ENCODE measurements at places on chromosomes 3 and 15.

DNA sequence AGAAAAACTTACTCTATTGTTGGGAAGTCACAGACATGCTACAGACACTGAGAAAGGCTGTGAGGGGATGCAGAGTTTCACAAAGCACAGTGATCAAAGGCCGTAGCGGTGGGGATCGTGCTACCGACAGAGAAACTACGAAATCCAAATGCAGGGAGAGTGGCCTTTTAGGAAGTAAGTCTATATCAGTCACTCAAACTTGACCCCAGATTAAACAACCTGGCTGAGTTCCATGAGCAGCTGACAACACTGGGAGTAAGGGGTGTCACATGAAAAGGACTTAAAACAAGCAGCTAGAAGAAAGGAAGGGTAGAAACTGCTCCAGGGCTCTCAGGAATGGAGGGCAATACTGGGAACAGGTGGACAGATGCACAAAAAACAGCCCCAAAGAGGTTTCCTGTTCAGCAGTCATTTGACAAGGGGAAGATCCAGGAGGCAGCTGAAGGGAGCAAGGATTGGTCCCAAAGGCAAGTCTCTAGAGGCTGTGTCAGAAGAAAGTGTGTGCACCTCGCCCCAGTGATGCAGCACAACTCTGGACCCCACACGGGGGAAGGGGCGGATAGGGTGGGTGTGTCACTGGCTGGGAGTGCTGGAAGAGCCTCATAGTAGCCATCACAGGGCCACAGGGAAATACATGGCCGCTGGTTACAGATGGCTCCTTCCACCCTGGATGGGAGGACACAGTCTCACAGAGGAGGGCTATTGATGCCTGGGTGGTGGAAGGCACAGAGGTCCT lies 20.3 kb upstream of the HDAC11 start:
- DNase-seq, result no peak

- no peak for DNase-seq
Observed at GRCh38 chr3:36874424-36874823, 70.4 kb downstream of the TRANK1 start.

GRCh38 chr3:49104052-49104426 lies 518 bp downstream of the QARS1 start:
- DNase-seq, result no peak

DNA sequence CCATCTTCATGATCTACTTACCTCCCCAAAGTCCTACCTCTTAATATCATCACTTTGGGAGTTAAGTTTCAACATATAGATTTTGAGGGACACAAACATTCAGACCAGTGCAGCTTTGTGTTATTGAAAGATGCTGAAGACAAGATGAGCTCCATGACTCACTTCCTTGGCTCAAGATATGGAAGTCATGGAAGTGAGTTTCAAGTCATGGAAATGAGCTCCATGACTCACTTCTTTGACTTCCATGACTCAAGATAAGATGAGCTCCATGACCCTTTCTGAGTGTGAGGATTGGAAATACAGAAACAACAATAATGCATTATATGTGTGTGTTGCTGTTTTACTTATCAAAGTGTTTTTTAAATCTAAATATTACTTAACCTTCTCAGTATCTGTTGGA lies 170.2 kb upstream of the TPRG1 start:
- DNase-seq, result peak; percentile 39

DNA sequence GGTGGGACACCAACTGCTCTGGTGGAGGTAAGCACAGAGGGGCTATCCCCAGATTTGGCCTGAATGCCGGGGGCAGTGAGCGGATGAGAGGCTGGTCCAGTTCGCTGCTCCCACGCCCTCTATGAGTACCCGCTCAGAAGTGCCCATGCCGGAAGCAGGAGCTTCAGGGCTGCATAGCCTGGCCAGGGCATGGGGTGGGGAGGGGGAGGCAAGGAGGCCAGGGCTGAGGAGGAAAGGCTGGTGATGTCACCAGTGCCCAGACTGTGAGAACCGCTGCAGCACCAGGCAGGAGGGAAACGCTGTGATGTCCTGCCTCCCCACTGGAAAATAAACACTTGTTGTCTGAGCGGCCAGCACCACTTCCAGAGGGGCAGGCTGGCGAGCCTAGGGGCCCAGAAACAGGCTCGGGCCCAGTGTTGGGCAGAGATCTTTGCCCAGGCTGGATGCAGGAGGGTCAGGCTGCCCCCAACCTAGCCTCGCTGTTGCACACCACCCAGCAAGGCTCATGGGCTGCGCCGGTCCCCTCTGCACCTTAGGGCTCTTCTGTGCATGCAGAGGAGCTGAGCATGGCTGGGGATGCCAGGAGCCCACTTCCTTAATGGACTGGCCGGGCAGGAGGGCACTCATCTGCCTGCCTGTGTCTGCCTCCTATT lies 10.9 kb upstream of the DLL4 start:
- DNase-seq, result no peak

GRCh38 chr3:113685956-113686721 lies 10.3 kb downstream of the USF3 start:
- DNase-seq, result no peak

- peak; percentile 65 for DNase-seq
Observed at GRCh38 chr15:38440353-38441129, 13.4 kb upstream of the FAM98B start.

GRCh38 chr3:168116279-168116678 lies 20.6 kb upstream of the GOLIM4 start:
- DNase-seq, result no peak

- no peak for DNase-seq
Observed at GRCh38 chr15:33971811-33972210, 3.5 kb downstream of the CHRM5 start.

DNA sequence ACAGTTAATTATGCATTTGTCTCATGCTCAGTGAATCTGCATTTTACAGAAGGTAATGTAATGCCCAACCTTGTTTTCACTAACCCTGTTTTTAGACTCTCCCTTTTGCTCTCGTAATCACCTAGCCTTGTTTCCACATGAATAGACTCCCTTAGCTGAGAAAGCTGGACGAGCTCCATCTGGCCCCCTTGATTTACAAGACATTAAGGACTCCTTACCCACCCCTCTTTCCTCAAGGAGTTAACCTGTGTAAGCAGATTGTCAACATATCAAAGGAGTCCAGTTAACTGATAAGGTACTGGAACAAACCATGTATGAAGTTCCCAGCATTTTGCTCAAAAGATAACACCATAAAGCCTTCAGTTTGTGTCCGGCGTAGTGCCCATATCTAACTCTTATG lies 99.6 kb downstream of the VPS8 start:
- DNase-seq, result no peak

GRCh38 chr3:134667406-134667805 lies 16.6 kb upstream of the KY start:
- DNase-seq, result no peak

- DNase-seq, result no peak
Observed at GRCh38 chr3:5019411-5020241, 40.4 kb downstream of the BHLHE40 start.

DNA sequence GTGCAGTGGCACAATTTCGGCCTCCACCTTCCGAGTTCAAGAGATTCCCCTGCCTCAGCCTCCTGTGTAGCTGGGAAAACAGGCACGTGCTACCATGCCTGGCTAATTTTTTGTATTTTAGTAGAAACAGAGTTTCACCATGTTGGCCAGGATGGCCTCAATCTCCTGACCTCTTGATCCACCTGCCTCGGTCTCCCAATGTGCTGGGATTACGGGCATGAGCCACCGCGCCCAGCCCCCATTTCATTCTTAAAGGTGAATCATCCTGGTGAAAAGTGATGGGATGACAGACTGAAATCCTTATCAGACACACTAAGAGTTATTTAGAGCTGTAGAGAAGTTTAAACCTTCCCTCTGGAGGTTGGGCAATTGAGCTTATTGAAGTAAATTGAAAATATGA lies 24.1 kb upstream of the SERPINI2 start:
- DNase-seq, result no peak

DNA sequence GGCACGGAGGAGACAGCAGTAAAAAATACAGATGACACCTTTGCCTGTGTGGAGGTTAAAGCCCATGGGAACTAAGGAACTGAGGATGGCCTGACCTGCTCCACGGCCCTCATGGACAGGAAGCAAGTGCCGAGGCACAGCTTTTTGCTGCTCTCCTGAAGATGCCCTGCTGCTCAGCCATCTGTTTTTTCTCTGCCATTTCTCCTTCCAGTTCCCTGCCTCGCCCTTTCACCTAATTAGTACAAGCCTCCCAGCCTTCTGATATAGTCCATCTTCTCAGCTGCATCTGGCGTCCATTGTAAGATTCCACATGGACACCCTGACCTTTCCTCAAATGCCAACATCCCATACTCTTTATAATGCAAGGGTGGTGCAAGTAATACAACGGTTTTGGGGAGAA lies 11.8 kb upstream of the CXCR6 start:
- DNase-seq, result no peak

- no peak for DNase-seq
Observed at GRCh38 chr3:78046566-78046965, 1006.7 kb downstream of the ROBO2 start.

- no peak for DNase-seq
Observed at GRCh38 chr3:55042591-55042990, 114.7 kb upstream of the LRTM1 start.

GRCh38 chr3:165195640-165196576 lies at the start of gene SLITRK3:
SLITRK3 (minus strand) TSS chr3:165196384; CDS start chr3:165190830, 5,554 bp downstream.
- DNase-seq, result no peak

- DNase-seq, result no peak
Observed at GRCh38 chr3:129822679-129823078, 70.8 kb downstream of the TMCC1 start.

- DNase-seq, result no peak
Observed at GRCh38 chr3:67017211-67017610, 19.1 kb downstream of the KBTBD8 start.

DNA sequence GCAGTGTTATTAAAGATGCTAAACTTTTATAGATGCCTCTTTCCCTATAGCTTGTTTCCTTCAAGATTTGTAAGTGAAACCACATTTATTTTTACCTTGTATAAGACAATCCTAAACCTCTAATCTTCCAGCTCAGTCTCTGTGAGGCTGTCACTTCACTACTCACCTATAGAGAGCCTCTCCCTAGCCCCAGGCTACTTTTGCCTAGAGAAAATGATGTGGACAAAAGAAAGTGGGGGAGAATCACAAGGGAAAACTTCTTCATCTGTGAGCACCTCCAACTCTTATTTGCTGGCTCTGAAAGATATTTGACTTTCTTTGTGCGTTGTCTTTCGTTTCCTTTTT lies 74.9 kb upstream of the SCN5A start:
- no peak for DNase-seq

DNA sequence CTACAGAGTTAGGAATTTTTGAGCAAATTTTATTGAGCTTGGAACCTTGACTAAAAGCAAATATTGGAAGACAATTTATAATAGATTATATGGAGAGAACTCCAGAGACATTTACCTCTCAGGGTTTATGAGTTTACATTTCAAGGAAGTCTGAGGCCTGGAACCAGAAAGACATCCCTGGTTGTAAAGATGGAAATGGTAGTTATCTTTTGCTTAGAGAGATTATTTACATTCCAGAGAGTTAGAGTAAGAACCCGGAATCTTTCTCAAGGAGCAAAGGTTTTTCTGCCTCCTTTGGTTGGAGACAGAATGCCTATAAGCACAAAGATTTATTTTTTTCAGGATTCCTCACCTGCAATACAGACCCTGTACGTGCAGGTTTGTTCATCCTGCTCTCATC lies 458.1 kb downstream of the TBL1XR1 start:
- DNase-seq, result no peak

GRCh38 chr3:16118396-16118795 lies 56.1 kb upstream of the GALNT15 start:
- no peak for DNase-seq

DNA sequence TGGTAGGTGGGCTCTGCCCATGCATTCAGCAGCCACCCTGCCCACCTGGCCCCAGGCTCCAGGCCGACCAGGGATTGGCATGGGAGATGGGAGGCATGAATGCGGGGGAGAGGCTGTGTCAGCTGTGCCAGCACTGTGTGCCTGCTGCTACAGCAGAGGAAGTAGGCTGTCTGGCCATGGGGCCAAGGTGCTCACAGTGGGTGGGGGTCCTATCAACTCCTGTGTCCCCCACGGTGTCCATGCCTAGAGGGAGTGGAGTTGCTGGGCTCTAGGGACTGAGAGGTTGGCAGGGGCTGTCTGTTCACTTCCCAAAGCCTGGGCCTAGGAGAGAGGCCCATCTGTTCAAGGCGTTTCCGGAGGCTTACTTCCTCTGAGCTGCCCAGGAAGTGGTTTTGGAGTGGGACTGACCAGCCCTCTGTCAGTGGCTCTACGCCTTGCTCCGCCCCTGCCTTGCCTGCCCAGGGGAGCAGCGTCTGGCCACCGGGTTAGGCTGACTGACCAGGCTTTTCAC lies 5.8 kb downstream of the PRKCD start:
- DNase-seq, result no peak

DNA sequence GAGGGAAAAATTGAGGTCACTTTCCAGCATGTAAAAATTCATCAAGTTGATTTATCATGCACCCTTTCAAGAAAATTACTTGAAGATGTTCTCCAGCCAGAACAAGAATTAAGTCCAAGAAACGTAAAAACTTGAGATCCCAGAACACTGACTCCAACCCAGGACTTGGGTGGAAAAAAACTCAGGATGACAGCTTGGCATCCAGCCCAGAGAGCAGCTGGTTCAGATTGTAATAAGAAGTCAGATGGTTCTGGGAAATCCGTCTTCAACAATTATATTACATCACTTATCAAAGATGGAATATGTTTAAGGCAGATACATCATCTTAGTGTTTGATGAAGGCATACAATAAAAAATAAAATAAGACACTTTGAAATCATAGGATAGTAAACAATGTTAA lies 23.0 kb upstream of the DNAJC13 start:
- DNase-seq, result no peak

DNA sequence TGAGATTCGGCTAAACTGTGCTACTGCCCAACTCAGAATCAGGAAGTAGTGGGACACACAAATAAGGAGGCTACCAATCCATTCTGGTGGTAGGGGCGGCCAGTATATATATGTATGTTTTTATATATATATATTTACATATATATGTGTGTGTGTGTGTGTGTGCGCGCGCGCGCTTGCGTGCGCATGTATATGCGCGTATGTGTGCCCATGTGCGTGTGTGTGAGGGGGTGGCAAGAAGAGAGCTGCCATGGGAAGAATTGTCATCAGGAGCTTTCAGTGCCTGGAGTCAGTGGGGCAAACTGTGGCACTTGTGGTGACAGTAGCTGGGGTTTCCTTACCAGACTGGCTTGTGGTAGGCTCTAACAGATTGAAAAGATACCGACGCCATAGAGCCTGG lies 26.5 kb downstream of the GXYLT2 start:
- DNase-seq, result no peak

DNA sequence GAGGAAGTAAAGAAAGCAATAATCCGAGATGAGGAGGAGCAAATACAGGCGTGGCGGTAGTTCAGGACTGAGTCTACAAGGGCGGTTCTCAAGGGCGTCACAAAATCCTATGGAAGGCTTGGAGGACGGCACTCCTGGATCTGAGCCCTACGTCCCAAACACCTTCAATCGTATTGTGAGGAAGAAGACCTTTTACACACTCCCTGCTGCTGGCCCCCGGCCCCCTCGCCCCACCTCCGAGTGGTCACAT lies 747 bp downstream of the PLD1 start:
- peak; percentile 26 for DNase-seq

GRCh38 chr3:138395865-138396751 lies 38.3 kb upstream of the ESYT3 start:
- DNase-seq, result no peak

Data from urothelium cell line (cell line).